ENCODE measurements at places on chromosomes 5 and 9.
A peak's percentile ranks its signal among the peaks of the same experiment; 100 is the strongest.

GRCh38 chr5:176693477-176693851 is 46.2 kb downstream of the TSPAN17 start:
- no peak for DNase-seq

- DNase-seq = no peak
Observed at GRCh38 chr5:80885396-80886000, 74.7 kb upstream of the RASGRF2 start.

DNA sequence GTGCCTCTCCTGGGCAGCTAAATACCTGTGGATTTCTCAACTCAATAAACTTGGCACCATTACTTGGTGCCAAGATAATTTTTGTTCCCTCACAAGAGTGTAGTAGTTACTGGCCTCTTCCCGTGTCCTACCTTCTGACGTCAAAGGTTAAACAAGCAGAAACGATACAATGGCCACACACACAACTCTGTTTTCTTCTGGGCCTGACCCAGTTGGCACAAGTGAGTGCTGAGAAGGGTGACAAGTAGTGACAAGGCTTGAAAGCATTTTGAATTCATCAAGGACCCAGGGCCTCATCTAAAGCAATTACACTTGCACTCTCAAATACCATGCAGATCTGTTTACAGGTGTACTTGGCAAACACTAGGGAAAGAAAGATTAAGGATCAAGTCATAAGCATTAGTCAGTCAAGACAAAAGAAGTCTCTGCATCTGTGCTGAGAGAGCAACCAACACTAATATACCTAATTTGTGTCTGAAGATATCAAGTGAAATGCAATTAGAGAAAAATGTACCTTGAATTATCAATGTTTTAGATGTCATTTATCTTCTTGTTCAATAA is 30.8 kb downstream of the RASEF start:
- no peak for DNase-seq

GRCh38 chr9:135217836-135218235 is 130.4 kb downstream of the OLFM1 start:
- DNase-seq = peak; percentile 61

- no peak for DNase-seq
Observed at GRCh38 chr5:41275813-41276512, 62.6 kb upstream of the C6 start.

Measured in endodermal cell (in vitro differentiated cells).